ENCODE measurements at places on chromosomes 1 and 21. TPM values are rescaled to one million over a fixed set of nuclear protein-coding genes. Genes with fewer than 3 reads are reported as not detected.

GRCh38 chr1:10586125-10586524 is 111.4 kb downstream of the PEX14 start:
- DNase-seq = no peak

GRCh38 chr1:179031855-179032513 is 6.3 kb downstream of the FAM20B start:
- no peak for DNase-seq

The RRP1B gene
- total RNA-seq = 13.3 TPM

The SNAP47 gene
- 28.5 TPM for total RNA-seq

GRCh38 chr1:245079021-245079609 is 75.7 kb upstream of the KIF26B start:
- DNase-seq = no peak

- DNase-seq = no peak
Measured at GRCh38 chr1:243572940-243573339, 277.1 kb downstream of the AKT3 start.

DNA sequence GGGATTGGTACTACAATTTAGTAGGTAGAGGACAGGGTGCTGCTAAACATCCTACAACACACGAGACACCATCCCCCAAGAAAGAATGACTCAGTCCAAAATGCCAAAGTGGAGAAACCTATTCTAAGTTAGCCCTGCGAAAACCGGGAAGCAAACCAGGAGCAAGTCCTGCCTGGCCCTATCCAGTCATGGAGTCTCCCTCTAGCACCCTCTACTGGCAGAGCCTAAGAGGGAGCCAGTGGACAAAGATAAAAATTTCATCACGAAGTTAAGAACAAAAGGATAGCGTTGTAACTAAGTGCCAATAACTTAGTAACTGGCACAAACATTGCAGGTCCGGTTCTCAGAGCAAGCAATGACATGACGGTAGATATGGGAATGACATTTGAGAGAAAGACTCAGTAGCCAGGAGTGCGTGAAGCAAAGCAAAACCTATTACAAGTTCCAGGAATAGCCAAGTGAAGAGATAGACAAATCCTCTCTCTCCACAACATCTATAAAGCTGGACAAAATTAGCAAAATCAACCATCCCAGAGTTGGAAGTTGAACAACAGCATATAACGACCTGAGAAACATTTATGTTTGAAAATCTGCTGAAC is 383.5 kb downstream of the OMA1 start:
- no peak for DNase-seq

GRCh38 chr1:87673748-87674147 is 345.1 kb downstream of the LMO4 start:
- no peak for DNase-seq

The PLPPR4 gene
- 0.82 TPM for total RNA-seq

DNA sequence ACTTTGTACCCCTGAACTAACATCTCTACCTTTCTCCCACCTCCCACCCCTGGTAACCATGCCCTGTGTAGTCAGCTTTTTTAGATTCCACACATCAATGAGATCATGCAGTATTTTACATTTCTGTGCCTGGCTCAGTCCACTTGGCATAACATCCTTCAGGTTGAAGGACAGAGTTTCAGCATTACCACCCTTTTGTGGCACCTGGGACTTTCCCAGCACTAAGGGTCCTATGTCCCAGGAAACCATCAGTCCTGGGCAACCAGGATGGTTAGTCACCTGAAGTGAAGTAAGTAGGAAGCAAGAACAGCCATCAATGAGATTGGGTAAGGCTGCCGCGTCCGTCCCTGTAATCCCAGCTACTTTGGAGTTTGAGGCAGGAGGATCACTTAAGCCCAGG is 370.6 kb downstream of the SIPA1L2 start:
- DNase-seq = no peak

The GSTM5 gene
- 2.2 TPM for total RNA-seq

GRCh38 chr1:155001425-155001674 is 1.3 kb upstream of the ZBTB7B start:
- DNase-seq = no peak
